IMR-90 (cell line): ENCODE measurements at places on chromosomes 13 and 19. TPM values are rescaled to one million over a fixed set of nuclear protein-coding genes. Genes with fewer than 3 reads are reported as not detected.

The ACP7 gene
- not detected in 2 replicates for total RNA-seq

The ZNF850 gene
- 7.2 and 8.3 TPM in 2 replicates for total RNA-seq

The EBI3 gene
- 0.28 and 0.36 TPM in 2 replicates for total RNA-seq

The TMIGD2 gene
- total RNA-seq = not detected in 2 replicates

The CPB2 gene
- not detected in 2 replicates for total RNA-seq

The KIRREL2 gene
- total RNA-seq = not detected in 2 replicates

The ZNF799 gene
- total RNA-seq = 3.4 and 3.6 TPM in 2 replicates

The ZNF772 gene
- 25.6 and 33.0 TPM in 2 replicates for total RNA-seq

The FGF14 gene
- under 0.01 TPM in 2 replicates for total RNA-seq

The ZNF653 gene
- 3.9 and 4.4 TPM in 2 replicates for total RNA-seq

The C1QTNF9B gene
- 0.56 and 0.72 TPM in 2 replicates for total RNA-seq

The AKAP11 gene
- total RNA-seq = 19.7 and 24.4 TPM in 2 replicates

The LRP3 gene
- total RNA-seq = 8.4 and 8.6 TPM in 2 replicates

The CGB3 gene
- total RNA-seq = not detected in 2 replicates

The CCDC70 gene
- not detected in 2 replicates for total RNA-seq

The ZNF614 gene
- total RNA-seq = 12.4 and 13.9 TPM in 2 replicates

The CD209 gene
- not detected in 2 replicates for total RNA-seq

The SSC5D gene
- 1.4 and 1.7 TPM in 2 replicates for total RNA-seq

The SHISA7 gene
- not detected in 2 replicates for total RNA-seq

The CASP14 gene
- not detected in 2 replicates for total RNA-seq

The KIR3DL2 gene
- not detected in 2 replicates for total RNA-seq

The LRFN3 gene
- 0.36 and 0.56 TPM in 2 replicates for total RNA-seq

The CACNA1A gene
- 5.3 and 5.9 TPM in 2 replicates for total RNA-seq

The OR7A5 gene
- not detected in 2 replicates for total RNA-seq
